ENCODE measurements at places on chromosomes 12 and 14.

DNA sequence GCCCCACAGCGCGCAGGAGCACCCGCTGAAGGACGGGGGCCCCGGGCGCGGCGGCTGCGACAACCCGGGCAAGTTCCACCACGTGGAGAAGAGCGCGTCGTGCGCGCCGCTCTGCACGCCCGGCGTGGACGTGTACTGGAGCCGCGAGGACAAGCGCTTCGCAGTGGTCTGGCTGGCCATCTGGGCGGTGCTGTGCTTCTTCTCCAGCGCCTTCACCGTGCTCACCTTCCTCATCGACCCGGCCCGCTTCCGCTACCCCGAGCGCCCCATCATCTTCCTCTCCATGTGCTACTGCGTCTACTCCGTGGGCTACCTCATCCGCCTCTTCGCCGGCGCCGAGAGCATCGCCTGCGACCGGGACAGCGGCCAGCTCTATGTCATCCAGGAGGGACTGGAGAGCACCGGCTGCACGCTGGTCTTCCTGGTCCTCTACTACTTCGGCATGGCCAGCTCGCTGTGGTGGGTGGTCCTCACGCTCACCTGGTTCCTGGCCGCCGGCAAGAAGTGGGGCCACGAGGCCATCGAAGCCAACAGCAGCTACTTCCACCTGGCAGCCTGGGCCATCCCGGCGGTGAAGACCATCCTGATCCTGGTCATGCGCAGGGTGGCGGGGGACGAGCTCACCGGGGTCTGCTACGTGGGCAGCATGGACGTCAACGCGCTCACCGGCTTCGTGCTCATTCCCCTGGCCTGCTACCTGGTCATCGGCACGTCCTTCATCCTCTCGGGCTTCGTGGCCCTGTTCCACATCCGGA lies 1.4 kb downstream of the FZD10 start:
- DNase-seq = no peak

GRCh38 chr12:83954071-83954789 lies 958.4 kb downstream of the SLC6A15 start:
- DNase-seq = no peak

DNA sequence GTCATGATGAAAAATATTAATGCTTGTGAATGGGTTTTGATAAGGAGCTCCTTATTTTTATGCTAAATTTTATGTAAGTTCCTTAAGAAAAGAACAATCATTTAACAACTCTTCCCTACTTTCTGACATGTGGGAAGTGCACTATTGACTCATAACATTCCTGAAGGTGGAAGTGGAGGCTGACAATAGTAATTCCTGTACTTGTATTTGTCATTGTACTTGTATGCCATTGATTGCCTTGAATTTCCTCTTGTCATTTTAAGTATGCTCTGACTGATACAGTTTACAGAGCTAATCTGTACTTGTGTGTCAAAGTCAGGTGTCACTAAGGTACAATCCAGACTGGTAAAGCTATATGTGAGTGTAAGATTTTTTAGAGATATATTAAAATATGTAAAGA lies 440.0 kb downstream of the SLC16A7 start:
- DNase-seq = no peak

- no peak for DNase-seq
Measured at GRCh38 chr14:104281768-104282301, 143.4 kb downstream of the KIF26A start.

DNA sequence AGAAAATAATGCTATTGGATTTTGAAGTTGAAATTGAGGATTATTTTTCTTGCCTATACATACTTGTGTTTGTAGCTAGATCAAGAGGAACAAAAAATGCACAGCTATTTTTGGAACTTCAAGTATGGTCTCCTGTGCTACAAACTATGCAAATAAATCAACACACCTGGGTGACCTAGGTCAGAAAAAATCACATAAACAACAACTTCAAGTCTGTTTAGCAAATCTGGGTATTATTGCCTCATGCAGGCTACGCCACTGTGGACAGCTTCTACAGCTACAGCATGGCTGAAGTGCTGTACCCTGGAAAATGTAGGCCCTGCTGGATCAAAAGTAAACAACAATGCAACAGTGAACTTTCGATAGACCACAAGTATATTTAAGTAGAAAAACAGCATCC lies 87.5 kb downstream of the SLC6A15 start:
- DNase-seq = no peak

GRCh38 chr14:102821252-102821651 lies 44.0 kb downstream of the TRAF3 start:
- no peak for DNase-seq

GRCh38 chr14:55697414-55697861 lies 117.4 kb downstream of the KTN1 start:
- DNase-seq = no peak

DNA sequence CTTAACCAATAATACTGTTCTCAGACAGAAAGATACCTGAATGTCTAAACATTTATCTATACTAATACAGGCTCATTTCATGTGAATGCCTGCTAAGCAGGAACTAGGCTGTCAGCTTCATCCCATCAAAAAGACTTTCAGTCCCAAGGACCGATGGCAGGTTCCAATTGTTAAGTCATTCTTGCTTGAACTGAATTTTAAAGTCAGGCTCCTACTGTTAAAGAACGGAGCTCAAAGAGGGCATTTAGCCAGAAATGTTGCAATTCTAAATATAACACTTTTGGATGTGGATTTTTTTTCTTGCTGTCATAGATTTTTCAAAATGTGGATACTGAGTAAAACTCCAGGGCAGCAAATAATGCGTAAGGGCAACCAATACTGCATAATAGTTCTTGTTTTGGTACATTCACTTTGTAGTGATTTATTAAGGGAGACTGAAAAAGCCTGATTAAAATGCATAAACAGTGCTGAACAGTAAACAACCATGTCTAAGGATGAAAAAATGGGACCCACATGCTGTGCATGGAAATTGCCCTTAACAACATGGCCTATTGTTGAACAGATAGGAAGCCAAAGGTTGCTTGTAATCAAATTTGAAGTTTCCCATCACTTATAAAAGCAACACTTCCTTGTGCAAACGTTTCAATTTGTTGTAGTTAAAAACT lies 38.6 kb upstream of the DBX2 start:
- DNase-seq = no peak

- no peak for DNase-seq
Measured at GRCh38 chr14:34398024-34398423, 64.0 kb downstream of the SPTSSA start.

- no peak for DNase-seq
Measured at GRCh38 chr12:62913380-62913779, 21.6 kb downstream of the PPM1H start.

DNA sequence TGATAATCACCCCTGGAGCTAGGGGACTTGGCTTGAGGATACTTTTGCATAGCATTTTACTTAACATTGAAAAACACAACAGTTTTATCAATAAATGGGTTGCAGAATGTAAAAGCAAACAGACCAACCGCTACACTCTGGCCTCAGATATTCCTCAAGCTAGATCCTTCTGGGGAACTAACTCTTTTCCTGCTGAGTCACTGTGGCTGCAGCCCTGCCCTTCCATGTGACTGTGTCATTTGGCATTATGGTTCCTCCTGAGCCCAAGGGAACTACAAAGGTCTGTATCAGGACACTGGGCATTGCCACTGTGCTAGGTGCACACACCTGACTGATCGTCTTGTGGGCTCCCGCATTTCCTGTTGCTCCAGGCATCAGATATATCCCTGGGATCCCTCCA lies 56.6 kb downstream of the TTC9 start:
- DNase-seq = no peak

DNA sequence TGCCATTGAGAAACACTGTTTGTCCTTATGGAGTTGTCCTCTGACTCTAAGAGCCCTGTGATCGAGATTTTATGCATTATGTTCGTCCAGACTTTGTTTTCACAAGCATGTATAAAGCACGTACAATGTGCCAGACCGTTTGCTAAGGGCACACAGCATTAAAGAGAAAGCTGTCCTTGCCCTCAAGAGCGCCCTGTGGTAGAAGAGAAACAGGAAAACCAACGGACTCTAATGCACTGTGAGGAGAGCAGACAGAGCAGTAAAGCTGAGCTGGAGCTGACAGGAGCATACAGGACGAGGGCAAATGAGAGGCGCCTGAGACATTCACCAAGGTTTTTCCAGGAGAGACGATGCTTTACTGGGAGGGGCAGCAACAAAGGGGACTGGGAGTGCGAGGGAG lies 66.2 kb upstream of the OVCH1 start:
- DNase-seq = no peak

DNA sequence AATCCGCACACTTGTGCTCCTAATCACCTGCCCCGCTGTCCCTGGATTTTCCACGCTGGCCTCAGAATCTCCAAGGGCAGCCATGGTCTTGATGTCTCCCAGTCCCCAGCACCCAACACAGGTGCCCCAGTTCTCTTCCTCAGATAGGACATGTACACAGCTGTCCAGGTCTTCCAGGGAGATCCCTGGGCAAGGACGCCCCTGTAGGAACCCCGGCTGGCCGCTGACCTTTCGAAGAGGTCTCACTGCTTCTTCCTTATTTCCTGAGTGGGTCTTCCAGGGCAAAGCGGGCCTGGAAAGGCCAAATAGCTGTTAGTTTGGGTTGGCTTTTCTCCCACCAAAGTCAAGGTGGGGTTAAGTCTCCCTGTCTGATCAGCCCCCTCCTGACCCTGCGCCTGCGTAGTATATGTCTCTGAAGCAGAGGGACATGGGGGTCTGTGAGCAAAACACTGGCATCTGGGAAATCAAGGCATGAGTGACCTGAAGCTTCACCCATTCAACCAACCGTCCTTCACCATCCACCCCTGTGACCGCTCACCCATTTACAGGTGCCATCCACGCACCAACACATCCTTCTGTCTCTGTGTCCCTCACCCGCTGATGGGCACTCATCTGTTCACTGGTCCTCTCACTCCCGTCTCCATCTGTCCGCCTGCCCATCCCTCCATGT lies 4.6 kb downstream of the BEGAIN start:
- no peak for DNase-seq

- DNase-seq = no peak
Measured at GRCh38 chr12:5921027-5921909, 23.8 kb downstream of the ANO2 start.

- no peak for DNase-seq
Measured at GRCh38 chr14:55071870-55072640, 20.6 kb downstream of the MAPK1IP1L start.

DNA sequence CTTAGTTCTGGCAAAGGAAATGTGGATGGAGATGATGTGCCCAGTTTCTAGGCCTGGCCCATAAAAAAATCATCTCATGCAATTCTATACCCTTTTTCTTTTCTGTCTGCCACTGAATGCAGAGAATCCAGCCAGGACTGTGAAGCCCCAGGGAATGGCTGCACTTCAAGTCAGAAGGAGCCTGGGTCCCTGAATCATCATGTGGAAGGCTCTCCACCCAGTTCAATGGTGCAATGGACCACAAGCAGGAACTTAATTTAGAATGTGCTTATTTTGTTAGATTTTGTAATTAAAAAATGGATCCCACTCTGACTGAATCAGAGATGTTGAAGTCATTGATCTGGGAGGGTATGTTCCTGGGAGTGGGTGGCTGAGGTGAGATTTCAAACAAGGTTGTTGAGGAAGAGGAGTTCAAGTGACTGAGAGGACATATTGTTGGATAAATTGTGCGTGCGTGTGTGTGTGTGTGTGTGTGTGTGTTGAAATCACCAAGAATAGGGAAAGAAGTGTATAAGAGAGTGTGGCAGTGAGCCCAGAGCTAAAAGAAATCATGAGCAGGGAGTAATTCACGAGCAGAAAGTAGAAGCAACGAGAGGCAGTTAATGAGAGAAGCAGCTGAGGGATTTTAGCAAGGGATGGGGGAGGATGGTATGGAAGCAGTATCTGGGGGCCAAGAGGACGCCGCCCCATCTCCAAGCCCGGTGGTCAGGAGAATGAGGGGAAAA lies 125.4 kb downstream of the TMX1 start:
- DNase-seq = no peak

- DNase-seq = no peak
Measured at GRCh38 chr12:95663525-95663924, 112.2 kb upstream of the USP44 start.

DNA sequence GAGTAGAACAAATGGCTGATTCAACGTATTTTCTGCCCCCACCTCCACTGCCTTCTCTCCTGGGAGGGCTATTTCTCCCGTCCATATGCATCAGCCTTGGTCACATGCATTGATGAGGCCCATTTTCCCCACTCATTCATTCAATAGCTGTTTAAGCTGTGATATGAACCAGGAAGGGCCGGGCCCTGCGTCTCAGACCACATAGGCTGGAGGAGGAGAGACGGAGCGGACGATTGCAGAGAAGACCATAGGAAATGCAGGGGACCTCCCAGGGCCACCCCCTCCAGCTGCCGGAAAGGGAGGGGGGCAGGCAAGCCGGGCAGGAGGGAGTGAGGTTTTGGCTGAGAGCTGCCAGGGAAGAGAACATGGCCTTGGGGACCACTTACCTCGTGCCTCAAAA lies 104.4 kb upstream of the TMEM132D start:
- DNase-seq = no peak

DNA sequence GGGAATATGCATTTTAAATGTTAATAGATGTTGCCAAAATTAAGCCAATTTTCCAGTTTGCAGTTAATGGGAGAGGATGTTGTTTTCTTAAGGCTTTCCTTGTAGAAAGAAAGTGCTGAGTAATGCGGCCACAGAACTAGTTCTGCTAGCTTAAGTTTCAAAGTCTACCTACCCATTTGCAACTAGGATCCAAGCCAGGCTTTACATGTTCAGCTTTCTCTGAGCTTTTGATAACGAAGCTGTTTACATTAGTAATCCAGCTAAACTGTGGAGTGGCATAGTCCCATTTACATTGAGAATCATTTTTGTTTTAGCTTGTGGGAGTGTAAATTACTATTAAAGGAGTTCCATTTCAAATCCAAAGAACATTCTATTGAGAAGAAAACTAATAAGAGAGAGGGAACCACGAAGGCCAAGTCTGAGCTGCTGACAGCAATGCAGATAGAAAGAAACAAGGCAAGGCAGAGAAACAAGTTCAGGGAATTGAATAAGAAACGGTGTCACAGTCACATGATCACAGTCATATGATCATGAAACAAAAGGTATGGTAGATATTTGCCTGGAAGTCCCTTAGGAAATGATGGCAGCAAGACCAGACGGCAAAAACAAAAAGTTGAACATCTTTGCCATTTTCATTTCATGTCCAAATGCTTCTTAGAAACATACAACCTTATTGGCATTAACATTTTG lies 274.9 kb downstream of the PAWR start:
- no peak for DNase-seq

DNA sequence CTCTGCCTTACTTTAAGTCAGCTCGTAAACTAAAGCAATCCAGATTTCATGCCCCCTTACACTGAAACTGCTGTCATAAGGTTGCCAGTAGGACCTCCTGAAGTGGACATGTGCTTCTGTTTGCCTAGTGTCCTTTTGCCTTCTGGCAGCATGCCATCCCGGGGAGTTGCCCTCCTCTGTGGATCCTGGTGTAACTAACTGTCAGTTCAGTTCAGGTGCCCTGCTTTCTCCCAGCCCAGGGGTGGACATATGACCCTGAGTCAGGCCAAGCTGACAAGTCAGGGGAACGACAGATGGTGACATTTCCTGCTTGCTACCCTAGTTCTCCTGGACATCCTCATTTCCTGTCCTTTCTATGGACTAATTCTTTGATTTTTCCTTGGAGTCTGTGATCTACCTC lies 25.6 kb downstream of the AKAP6 start:
- no peak for DNase-seq

DNA sequence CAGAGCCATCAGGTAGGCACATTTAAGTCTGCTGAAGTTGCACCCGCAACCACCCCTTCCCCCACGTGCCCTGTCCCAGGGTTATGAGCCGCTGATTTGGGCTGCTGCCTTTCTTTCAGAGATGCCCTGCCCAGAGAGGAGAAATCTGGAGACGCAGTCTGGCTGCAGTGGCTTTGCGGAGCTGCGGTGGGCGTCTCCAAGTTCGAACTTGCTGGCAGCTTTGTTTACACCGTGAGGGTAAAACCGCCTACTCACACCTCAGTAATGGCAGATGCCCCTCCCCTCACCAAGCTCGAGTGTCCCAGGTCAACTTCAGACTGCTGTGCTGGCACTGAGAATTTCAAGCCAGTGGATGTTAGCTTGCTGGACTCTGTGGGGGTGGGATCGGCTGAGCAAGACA lies 14.7 kb downstream of the PTCSC3 start:
- no peak for DNase-seq
